Hair follicular keratinocyte (primary cell): ENCODE measurements at places on chromosomes 7 and 10. TPM values are rescaled to one million over a fixed set of nuclear protein-coding genes. Genes with fewer than 3 reads are reported as not detected.

The UBE2H gene
- 63.5 and 80.1 TPM in 2 replicates for total RNA-seq

The GPAM gene
- 7.6 and 9.4 TPM in 2 replicates for total RNA-seq

The ADAM12 gene
- 0.42 and 0.55 TPM in 2 replicates for total RNA-seq

The KCNH2 gene
- total RNA-seq, result not detected in 2 replicates

The KIAA1549 gene
- 1.1 and 1.5 TPM in 2 replicates for total RNA-seq

The ZNF804B gene
- total RNA-seq, result not detected in 2 replicates

The CASD1 gene
- total RNA-seq, result 3.0 and 6.5 TPM in 2 replicates

The SLC29A4 gene
- 0.80 and 8.6 TPM in 2 replicates for total RNA-seq

The PAOX gene
- total RNA-seq, result 2.5 and 6.9 TPM in 2 replicates
